ENCODE measurements at places on chromosomes 1 and 21.

DNA sequence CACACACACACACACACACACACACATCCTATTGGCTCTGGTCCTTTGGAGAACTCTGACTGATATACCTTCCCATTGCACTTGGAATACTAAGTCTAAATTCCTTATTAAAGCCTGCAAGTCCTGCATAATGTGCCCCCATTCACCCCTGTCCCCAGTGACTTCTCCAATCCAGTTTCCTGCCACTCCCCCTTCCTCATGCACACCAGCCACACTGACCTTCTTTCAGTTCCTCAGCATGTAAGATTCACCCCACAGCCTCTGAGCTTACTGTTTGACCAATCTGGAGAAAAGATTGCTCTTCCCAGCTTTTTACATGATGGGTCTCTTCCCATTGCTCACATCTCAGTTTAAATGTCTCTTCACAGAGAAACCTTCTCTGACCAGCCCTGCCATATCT lies 146.6 kb downstream of the TBX15 start:
- no peak for DNase-seq

DNA sequence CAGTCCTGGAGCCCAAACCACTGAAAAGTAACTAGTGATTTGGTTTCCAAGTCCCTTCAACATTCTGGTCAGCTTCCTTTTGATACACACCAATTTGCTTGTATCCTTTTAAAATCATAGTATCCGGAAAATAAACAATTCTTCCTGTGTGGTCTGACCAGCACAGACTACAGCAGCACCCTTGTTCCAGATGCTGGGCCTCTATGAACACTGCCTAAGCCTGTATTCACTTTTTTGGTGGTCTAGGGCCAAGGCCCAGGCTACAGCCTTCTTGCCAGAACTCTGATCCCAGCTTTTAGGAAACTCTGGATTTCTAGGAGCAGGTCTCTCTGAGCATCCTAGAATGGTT lies 801 bp upstream of the DDAH1 start:
- no peak for DNase-seq

DNA sequence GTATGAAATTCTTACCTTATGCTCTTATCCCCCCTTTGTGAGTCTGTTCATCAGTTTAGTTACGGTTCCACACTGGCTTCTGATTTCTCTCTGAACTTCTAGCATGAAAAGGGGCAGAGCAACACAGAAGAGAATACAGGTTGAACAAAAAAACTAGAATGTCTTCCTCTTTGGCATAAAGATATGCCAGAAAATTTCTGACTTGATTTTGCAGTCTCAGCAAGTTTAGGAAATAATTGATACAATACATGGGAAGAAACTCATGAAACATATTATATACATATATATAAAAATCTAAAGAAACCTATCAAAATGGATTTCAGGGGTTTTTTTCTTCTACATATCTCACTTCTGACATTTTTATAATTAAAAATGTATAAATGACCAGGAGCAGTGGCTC lies 27.0 kb downstream of the SH3GLB1 start:
- no peak for DNase-seq

- no peak for DNase-seq
Observed at GRCh38 chr1:16724718-16725438, 15.4 kb upstream of the RNU1-4 start.

DNA sequence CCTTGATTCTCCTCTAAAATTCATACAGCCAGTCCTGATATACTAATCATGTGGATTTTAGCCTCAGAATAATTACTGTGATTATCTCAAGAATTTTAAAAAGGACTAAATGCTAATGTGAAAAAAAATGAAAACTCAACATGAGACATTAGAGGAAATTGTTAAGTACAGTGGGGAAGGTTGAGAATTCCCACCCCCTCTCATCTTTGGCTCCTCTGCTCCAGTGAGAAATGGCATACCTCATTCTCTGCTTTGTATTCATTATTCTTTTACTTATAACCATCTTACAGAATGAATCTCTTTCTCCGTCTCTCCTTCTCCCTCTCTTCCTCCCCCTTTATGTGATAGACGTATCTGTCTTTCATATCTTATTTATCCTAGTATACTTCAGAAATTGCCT lies 70.9 kb downstream of the DIRAS3 start:
- DNase-seq: no peak

Data from dermis microvascular lymphatic vessel endothelial cell (primary cell).